Heart left ventricle (tissue), 16 donors: ENCODE measurements at places on chromosomes 7 and 10. TPM values are rescaled to one million over a fixed set of nuclear protein-coding genes. Genes with fewer than 3 reads are reported as not detected.

DNA sequence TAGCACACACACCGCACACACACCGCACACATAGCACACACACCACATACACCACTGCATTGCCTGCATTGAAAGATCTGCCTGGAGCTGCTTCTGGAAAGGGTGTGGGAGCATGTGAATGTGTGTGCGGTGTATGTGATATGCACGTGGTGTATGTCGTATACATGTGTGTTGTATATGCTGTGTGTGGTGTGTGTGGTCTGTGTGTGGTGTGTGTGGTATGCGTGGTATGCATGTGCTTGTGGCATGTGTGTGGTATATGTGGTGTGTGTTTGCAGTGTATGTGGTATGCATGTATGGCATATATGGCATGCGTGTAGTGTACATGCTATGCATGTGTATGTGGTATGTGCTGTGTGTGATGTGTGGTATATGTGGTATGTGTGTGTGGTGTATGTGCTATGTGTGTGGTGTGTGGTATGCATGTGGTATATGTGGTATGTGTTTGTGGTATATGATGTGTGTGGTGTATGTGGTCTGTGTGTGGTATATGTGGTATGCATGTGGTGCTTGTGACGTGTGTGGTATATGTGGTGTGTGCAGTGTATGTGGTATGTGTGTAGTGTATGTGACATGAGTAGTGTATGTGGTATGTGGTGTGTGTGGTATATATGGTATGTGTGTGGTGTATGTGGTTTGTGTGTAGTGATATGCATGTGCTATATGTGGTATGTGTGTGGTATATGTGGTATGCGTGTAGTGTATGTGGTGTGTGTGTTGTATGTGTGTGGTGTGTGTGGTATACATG lies 176.2 kb downstream of the WDR37 start:
- no peaks in the 10 kb centered on the region for H3K4me1 ChIP-seq
- no peak overlapping the region for H3K27ac ChIP-seq
- H3K36me3 ChIP-seq: no peaks in the 10 kb centered on the region
- no peak for DNase-seq

- no peaks in the 10 kb centered on the region for H3K4me1 ChIP-seq
- H3K27ac ChIP-seq: no peak overlapping the region
- H3K4me3 ChIP-seq: no peak overlapping the region
- no peak for DNase-seq
- no peaks in the 10 kb centered on the region for H3K36me3 ChIP-seq
Measured at GRCh38 chr7:7932553-7932952, 36.0 kb upstream of the GLCCI1 start.

DNA sequence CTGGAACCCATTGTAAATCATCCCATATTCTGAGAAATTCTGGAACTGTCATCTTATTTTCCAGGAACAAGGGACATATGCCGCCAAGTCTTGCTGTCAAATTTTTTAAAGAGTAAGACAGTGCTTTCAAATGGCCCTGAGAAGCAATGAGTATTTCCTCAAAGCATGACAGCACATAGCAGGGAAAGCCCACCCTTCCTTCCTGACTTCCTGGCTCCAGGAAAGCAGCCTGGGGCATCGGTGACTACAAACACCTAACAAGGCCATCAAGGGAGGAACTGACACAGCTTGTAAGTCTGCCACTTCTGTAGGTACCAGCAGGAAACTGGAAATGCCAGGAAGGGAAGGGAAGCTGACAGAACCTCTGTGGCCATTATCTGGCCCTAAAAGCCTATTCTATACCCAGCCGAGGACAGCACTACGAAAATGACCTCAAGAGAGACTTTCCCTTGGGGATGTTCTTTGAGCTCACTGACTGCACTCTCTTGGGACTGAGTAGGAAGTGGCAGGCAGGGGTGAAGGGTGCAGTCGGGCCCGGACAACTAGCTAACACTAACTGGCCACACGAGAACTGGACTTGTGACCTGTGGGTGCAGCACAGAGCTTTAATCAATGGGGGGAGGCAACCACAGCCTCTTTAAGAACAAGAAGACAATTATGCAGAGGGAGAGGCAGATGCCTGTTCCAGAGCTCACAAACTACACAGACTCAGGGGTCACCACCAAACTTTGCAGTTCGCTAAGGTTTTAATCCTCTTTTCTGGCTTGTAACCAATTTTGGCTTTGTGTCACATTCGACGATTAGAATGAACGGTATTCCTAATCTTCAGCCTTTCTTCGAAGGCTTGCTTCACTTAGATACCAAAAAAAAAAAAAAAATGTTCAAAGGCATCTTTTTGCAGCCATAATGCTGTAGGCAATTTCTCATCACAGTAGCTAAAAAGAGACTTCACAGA lies 52.0 kb downstream of the GRB10 start:
- peaks cover 72% of the 10 kb centered on the region for H3K4me1 ChIP-seq
- H3K4me3 ChIP-seq: no peak overlapping the region
- no peaks in the 10 kb centered on the region for H3K27me3 ChIP-seq
- no peaks in the 10 kb centered on the region for H3K36me3 ChIP-seq
- DNase-seq: peak; percentile 46

DNA sequence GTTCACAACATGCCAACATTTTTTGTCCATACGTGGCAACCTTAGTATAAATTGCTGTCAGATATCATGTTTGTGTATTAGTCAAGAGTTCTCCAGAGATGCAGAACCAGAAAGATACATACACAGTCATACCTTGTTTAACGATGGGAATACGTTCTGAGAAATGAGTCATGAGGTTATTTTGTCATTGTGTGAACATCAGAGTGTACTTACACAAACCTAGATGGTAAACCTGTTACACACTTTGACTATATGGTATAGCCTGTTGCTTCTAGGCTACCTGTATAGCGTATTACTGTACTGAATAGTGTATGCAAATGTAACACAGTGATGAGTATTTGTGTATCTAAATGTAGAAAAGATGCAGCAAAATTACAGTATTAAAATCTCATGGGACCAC lies 22.3 kb downstream of the ZNF518A start:
- no peak overlapping the region for H3K27ac ChIP-seq
- no peaks in the 10 kb centered on the region for H3K4me1 ChIP-seq
- no peak for DNase-seq

DNA sequence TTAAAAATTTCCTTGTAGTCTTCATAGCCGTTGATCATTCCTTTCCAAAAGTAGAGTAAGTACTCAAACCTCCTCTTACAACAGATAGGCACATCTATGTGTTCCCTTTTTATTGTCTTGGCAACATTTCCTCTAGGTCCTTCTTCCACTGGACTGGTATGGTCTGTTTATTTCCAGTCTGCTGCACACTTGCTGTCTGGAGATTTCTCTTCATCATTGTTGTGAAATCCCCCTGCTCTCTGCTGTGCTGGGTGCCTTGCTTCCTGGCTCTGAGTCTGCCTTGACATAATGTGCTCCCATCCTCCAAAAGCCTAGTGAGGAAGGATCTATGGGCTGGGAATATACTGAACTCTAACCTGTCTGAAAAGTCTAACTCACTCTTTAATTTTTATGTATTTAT lies 545.3 kb upstream of the VSTM2A start:
- H3K4me1 ChIP-seq: no peaks in the 10 kb centered on the region
- H3K27ac ChIP-seq: no peak overlapping the region
- DNase-seq: no peak
- no peaks in the 10 kb centered on the region for H3K36me3 ChIP-seq
- no peak overlapping the region for H3K4me3 ChIP-seq

- DNase-seq: no peak
- H3K4me1 ChIP-seq: no peaks in the 10 kb centered on the region
- H3K4me3 ChIP-seq: no peak overlapping the region
- H3K27me3 ChIP-seq: peaks cover 28% of the 10 kb centered on the region
- no peak overlapping the region for H3K27ac ChIP-seq
Measured at GRCh38 chr7:1297017-1297960, 64.6 kb downstream of the UNCX start.

DNA sequence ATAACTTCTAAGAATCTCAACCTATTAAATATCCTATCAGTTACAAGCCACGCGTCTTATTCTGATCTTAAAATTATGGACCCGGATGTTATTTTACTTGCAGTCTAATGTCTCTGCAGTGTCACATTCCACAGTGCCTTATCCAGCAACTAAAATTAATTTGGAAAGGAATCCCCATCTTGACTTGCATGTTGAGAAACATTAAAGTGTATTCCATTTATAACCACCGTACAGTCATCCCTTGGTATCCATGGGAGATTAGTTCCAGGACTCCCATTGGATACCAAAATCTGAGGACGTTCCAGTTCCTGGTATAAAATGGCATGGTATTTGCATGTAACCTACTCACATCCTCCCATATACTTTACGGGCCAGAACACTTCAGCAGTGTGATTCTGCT lies 194.7 kb downstream of the ARHGAP21 start:
- peaks cover 5% of the 10 kb centered on the region for H3K4me1 ChIP-seq
- H3K36me3 ChIP-seq: peaks cover 97% of the 10 kb centered on the region
- H3K4me3 ChIP-seq: no peak overlapping the region
- no peaks in the 10 kb centered on the region for H3K27me3 ChIP-seq

DNA sequence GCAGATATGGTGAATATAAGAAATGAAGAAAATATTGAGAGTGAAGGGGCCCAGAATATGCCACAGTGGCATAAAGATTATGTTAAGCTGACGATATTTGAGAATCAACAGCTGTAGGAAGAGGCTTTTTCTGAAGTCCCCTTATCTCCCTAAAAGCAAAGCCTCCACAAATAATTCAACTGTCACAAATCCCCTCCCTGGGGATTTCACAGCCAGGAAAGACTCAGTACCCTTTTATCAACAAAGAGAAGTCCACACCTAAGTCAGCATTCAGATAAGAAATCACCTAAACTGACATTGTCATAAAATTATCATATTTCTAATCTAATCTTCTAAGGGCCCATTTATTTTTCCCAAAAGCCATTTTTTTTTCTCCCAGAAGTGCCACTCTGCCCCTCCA lies 284.9 kb upstream of the VWC2 start:
- H3K27me3 ChIP-seq: no peaks in the 10 kb centered on the region
- H3K27ac ChIP-seq: no peak overlapping the region
- DNase-seq: no peak
- no peak overlapping the region for H3K4me3 ChIP-seq
- H3K4me1 ChIP-seq: no peaks in the 10 kb centered on the region
- no peaks in the 10 kb centered on the region for H3K36me3 ChIP-seq

GRCh38 chr7:6071406-6071805 lies 40.2 kb downstream of the ANKRD61 start:
- H3K27me3 ChIP-seq: no peaks in the 10 kb centered on the region
- H3K36me3 ChIP-seq: no peaks in the 10 kb centered on the region
- no peak overlapping the region for H3K4me3 ChIP-seq
- H3K27ac ChIP-seq: no peak overlapping the region
- H3K4me1 ChIP-seq: no peaks in the 10 kb centered on the region

GRCh38 chr7:29622335-29623265 lies 59.0 kb downstream of the PRR15 start:
- no peaks in the 10 kb centered on the region for H3K27me3 ChIP-seq
- no peak overlapping the region for H3K27ac ChIP-seq
- H3K36me3 ChIP-seq: no peaks in the 10 kb centered on the region
- no peak overlapping the region for H3K4me3 ChIP-seq
- no peak for DNase-seq

- no peak overlapping the region for H3K4me3 ChIP-seq
- DNase-seq: no peak
- H3K36me3 ChIP-seq: no peaks in the 10 kb centered on the region
- no peak overlapping the region for H3K27ac ChIP-seq
Measured at GRCh38 chr7:150374472-150374871, 4.7 kb upstream of the ZNF775 start.

- H3K27ac ChIP-seq: no peak overlapping the region
- H3K4me3 ChIP-seq: no peak overlapping the region
- DNase-seq: no peak
- H3K4me1 ChIP-seq: no peaks in the 10 kb centered on the region
- no peaks in the 10 kb centered on the region for H3K27me3 ChIP-seq
- no peaks in the 10 kb centered on the region for H3K36me3 ChIP-seq
Measured at GRCh38 chr7:15439853-15440252, 122.0 kb downstream of the AGMO start.

DNA sequence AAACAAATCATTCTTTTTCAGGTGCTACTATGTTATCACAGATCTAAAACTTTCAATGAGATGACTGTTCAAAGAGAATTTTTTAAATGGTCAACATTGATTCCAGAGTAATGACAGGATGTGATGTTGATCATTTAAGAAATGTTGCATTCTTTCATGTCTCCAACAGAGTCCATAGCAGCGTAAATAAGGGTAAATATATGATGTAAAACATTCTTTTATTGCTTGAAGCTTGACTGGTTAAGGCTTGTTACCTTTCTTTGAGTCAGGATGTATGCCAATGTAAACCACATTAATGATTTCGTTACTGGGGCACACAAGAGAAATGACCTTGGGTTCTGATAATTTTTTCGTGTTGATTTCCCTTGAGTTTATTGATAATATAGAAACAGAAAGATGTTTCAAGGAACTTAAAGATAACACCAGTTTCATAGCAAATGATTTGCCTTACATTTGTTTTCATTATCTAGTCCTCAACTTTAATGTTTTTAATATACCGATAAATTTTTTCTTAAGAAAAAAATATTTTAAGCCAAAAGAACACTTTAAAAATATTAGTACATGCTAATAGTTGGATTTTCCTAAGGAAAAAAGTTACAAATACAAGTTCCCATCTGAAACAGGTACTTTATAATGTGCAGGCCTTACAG lies 3.5 kb downstream of the STK17A start:
- H3K27ac ChIP-seq: no peak overlapping the region
- no peaks in the 10 kb centered on the region for H3K27me3 ChIP-seq
- no peak for DNase-seq

DNA sequence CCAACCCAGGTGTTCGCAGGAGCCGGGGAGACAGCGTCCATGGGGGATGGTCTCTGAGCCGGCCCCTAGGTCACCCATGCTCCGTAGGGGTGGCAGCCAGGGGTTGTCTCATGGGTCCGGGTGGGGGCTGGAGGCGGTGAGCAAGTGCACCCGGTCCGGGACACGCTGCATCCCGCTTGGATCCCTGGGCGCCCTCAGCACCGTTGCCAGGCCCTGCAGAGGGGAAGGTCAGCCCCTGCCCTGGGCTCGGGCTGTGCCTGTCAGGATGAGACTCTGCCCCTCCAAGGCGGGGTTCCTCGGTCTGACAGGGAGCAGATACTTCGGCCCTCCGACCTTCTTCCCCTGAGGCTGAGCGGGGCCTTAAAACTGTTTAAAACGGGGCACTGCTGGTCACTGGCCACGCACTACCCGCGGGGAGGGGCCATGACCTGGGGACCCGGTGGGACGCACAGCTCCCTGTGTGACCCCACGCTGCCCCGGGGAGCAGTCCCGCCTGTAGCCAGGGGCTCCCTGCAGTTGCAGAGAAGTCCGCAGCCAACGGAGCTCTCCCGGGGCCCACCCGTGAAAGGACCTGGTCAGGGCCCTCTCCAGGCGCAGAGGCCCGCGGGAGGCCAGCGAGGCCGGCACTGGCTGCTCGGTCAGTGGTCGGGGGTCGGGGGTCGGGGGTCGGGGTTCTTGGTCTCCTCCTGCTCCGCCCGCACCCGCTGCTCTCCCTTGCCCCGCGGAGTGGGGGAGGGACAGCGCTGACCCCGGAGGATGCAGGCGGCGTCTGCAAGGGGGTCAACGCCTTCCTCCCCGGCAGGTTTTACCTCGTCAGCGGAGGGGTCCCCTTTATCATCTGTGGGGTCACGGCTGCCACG lies 33.4 kb upstream of the KNDC1 start:
- peaks cover 6% of the 10 kb centered on the region for H3K27me3 ChIP-seq
- no peak overlapping the region for H3K27ac ChIP-seq
- peak; percentile 18 for DNase-seq
- no peaks in the 10 kb centered on the region for H3K36me3 ChIP-seq
- H3K4me1 ChIP-seq: peaks cover 8% of the 10 kb centered on the region
- no peak overlapping the region for H3K4me3 ChIP-seq

Gene CFAP58
- 0.62 TPM for polyA plus RNA-seq

Gene NEUROD6
- not detected for polyA plus RNA-seq

Gene CYP3A4
- polyA plus RNA-seq: not detected

Gene ENTPD7
- 3.8 TPM for polyA plus RNA-seq

Gene CDK1
- polyA plus RNA-seq: 0.96 TPM

Gene PILRB
- polyA plus RNA-seq: 8.7 TPM

Gene LRRN3
- 2.4 TPM for polyA plus RNA-seq

Gene CPXM2
- polyA plus RNA-seq: 1.8 TPM

Gene CFAP43
- polyA plus RNA-seq: 0.11 TPM

Gene CHAT
- polyA plus RNA-seq: not detected

Gene AGR2
- 0.37 TPM for polyA plus RNA-seq
